ENCODE measurements at places on chromosomes 1 and 21.

DNA sequence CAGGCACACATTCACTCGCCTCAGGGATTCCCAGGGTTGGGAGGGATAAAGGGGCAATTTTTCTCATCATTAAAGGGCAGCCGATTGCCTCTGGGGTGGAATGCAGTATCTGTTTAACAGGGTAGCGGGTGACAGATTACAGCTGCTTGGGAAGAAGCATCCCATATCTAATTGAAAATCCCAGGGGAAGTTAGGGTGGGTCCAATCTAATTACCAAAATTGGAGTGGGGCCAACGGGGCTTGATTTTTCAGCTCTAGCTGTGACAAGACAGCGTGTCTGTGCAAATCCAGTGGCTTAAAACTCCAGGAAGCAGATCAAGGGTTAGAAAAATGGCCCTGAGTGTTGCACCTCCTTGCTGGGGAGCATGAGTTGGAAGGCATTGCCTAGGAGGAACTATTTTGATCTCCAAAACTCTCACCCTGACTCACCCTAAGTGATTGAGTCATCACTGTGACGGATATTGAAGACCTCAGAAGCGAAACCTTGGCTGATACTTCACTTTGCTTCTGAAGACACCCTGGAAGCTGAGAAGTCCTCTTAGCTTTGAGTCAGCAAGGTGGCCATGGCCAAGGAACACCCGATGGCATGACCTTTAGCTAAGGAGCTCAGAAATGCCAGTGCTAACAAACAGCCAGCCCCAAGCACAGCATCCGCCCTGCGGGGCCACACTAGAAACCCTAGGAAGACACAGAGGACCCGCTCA, 46.0 kb downstream of the GRHL3 start:
- DNase-seq: peak; percentile 37

GRCh38 chr1:198919667-198920398, 281.0 kb downstream of the PTPRC start:
- peak; percentile 46 for DNase-seq

DNA sequence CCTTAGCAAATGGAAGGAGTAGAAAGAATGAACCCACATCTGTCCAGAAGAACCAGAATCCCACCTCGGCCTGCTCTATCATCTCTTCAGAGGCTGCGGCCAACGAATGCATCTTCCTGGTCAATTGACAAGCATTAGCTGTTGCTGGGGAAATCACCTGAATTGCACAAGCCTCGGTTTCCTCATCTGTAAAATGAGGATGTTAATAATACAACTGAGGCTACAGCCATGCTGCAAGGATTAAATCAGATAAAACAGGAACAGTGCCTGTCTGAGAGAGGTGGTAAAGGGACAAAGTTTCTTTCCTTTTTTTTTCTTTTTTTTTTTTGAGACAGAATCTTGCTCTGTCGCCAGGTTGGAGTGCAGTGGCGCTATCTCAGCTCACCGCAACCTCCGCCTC, 99.8 kb downstream of the KIF14 start:
- no peak for DNase-seq

DNA sequence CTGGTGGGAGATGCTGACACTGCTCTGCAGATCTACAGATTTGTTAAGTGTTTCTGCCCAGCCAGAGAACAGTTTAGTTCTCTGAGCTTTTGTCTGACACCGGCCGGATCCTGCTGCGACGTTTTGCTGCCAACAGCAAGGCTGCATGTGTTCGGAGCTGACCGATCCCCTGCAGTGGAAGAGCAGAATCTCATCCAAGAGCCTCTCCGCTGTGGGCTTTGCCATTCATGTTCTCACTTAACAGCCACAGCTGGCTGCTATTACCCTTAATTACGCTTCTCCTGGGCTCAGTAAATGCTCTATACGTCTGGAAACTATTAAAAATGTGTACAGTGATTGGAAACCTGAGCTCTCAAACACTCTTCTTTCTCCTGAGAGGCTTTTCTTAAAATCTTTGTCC, 105.3 kb downstream of the BCAR3 start:
- DNase-seq: no peak

Data from activated CD4-positive, alpha-beta T cell treated with anti-CD3 and anti-CD28 coated beads, Interleukin-2, amount 10 ng/mL, durations not matched to agents 7 days and 5 days (primary cell).